ENCODE measurements at places on chromosomes 7 and 10.

DNA sequence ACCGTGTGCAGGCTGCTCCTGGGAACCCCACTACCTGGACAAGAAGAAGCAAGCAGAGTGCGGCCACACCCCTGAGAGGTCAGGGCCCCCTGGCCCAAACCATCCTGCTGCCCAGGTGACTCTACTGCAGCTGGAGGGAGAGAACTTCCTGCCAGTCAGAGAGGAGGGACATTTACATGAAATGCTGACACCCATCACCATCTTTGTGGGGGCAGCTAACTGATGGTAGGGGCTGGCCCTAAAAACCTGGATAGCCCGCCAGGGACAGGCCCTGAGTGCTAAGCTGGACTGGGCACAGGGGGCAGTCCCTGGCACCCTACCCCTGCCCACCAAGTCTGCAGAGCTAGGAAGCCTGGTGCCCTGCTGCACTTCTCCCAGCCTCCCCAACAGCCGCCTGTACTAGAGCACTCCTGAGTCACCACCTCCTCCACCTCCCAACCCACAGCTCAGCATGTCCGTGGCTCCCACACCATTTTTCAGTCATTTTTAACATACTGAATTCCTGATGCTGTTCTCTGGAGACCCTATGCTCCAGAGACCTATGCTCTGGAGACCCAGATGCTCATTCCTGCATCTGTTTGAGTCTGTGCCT is 27.5 kb downstream of the DPCD start:
- DNase-seq = no peak

DNA sequence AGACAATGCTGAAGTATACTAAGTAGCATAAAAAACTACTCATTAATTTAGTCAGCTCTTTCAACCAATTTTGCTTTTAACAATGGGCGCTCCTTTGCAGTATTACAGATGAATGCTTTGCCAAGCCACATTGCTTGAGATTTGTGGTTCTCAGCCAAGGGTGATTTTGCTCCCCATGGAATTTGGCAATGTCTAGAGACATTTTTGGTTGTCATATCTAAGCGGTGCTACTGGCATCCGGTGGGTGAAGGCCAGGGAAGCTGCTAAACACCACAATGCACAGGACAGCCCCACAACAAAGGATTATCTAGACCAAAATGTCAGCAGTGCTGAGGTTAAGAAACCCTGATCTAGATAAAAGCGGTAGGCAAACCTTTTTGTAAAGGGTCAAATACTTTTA is 112.0 kb downstream of the UBE2H start:
- no peak for DNase-seq

- no peak for DNase-seq
These were observed 66.9 kb downstream of the GOLGA7B start for GRCh38 chr10:97916586-97916985.

DNA sequence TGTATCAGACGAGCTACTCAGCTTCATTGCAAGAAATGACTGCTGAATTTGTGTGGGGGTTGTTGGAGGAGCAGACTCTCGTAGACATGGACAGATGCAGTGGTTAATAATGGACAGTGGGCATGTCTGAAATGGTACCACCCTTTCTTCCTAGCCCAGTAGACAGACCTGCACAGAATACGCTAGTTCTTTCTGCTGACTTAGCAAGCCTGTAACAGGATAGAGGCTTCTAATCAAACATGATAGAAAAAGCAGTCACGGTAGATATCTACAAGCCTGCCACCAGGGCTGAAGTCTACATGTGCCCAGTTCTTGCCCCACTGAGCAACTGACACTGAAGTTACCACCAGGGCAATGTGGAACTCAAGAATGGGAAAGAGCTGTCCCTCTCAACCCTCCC is 188.0 kb downstream of the FANK1 start:
- no peak for DNase-seq

DNA sequence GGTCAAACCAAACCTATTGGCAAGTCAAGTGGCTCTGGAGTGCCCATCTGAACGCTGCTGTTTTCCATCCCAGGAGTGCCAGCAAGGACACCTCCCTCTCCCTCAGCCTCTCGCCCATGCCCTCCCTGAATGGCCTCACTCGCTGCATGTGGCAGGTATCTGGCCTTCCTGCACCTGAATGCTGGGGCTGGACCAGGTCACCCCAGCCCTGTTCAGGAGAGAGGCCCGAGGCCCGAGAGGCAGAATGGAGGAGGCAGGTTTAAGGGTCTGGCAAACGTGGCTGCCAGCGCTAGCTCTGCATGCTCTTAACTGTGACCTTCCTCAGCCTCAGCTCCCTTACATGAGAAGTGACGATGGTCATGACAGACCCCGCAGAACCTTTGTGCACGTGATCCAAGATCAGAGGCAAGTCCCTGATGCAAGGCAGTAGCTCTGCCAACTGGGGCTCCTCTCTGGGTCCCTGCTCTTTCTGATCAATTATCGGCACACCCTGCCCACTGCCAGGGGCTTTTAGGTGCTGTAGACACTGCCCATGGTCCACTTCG is 295.7 kb upstream of the ZMIZ1 start:
- no peak for DNase-seq

All from 8988T (cell line).